Stimulated activated CD4-positive, alpha-beta T cell treated with anti-CD3 and anti-CD28 coated beads, Interleukin-4, amount 100 ng/mL, for 1 hour (primary cell): ENCODE measurements at places on chromosomes 11 and 22.

- DNase-seq, result no peak
These were observed 149.1 kb upstream of the SOX6 start for GRCh38 chr11:16505481-16505880.

GRCh38 chr22:37501610-37502341 is 15.6 kb upstream of the MFNG start:
- DNase-seq, result no peak

GRCh38 chr11:22459048-22459447 is 120.9 kb downstream of the SLC17A6 start:
- DNase-seq, result no peak

DNA sequence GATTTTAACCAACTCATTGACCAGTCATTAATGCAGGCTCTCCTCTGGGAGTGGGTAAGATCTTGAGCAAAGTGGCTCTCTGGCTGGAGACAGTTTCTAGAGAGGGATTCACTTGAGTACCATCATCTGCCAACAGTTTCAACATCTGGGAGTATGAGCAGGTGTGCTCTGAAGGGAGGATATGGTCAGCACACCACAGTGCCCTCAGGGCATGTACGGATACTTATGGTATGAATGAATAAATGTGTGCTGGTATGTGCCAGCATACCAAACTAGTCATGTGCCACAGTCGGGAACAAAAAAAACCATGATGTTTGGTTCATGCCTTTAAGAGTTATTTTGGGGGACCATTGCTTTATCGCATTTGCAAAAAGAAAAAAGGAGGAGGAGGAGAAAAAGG is 1197.5 kb upstream of the TENM4 start:
- DNase-seq, result no peak

GRCh38 chr22:44701187-44701790 is 715 bp upstream of the PRR5 start:
- DNase-seq, result no peak

DNA sequence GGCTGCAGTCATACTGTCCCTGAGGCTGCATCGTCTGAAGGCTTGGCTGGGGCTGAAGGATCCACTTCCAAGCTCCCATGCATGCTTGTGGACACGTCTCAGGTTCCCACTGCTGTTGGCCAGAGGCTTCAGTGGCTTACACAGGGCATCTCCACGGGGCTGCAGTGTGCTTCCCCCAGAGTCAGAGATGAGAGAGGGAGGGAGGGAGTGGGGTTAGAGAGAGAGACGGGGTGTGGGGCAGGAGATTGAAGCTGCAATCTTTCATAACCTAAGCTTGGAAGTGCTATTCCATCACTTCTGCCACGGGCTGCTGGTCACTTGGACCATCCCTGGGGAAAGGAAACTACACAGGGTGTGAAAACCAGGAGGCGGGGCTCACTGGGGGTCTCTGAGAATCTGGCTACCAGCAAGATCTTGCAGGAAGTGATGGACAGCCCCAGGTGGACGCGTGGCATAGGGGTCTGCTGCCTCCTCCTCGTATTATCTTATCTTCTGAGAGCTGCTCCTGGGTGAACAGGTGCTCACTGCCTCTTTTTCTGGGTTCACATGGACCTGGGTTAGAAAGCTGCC is 63.0 kb upstream of the MYEOV start:
- no peak for DNase-seq

- DNase-seq, result no peak
These were observed 96.5 kb downstream of the NXPE2 start for GRCh38 chr11:114774599-114775361.

GRCh38 chr11:126485986-126486635 is 130.6 kb downstream of the ST3GAL4 start:
- no peak for DNase-seq

DNA sequence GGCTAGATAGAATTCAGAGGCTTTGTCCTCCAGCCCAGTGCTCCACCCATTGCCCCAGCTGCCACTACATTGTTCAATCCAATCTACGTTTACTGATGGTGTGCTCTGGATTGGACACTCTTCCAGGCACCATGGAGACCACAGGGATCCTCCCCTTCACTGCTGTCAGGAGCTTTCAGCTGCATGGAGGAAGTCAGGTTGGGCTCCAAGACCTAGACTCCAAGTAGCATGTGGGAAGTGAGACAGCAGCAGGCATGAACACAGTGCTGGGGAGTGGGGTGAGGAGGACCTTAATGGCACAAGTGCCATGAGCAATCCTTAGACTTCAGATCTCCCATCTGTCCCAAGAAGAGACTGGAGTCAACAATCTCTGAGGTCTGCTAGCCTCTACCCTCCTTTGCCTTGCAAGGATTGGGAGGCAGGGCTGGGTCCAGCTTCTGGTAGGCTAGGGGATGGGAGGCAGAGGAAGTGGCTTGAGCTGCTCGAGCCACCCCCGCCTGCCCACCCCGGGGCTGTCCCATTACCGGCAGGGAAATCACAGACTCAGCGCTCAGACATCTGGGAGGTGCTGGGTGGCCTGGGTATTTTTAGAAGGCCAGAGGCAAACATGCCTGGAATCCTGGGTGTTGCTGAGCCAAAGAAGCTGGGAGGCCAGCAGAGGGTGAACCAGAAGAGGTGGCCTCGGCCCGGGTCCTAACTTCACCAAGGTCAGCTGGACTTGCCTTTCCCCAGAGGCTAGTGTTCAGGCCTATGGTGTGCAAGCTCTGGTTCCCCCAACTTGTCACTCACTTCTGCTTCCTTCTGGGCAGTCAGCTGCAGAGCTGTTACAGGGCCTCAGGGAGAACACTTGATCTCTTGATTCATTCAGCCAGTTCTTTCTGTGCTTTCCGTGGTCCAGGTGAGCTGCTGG is 15.2 kb upstream of the FCHSD2 start:
- no peak for DNase-seq

DNA sequence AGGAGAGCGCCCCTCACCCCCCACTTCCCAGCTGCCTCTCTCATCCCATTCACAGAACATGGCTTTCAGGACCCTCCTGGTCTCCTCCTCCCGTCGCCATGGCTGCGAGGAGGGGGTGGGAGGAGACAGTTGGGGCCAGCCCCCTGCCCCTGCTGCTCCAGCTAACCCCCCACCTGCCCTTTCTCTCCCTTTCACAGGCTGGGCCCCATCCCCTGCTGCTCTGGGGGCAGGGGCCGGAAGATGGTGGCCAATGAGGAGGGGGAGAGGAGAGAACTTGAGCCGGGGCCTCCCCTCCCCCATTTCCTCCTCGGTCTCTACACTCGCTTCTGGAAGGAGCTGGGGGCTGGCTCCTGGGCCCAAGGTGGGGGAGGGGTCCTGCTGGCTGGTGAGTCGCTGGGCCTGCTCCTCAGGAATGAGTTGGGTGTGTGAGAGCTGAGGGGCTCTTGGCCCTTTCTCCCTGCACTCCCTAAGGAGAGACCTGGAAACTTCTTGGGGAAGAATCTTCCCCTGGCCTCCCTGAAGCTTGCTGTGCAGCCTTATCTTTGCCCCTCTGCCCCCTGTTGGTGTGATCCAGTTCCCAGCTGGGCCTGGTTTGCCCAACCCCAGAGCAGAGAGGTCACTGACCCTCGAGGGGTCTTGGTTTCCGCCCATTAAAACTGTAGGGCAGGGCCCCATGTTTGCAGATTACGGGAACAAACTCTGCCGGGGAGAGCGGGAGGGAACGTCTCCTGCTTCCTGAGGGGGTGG is 10.2 kb downstream of the YPEL4 start:
- no peak for DNase-seq

GRCh38 chr22:47854251-47854650 is 1091.8 kb downstream of the TBC1D22A start:
- DNase-seq, result no peak

GRCh38 chr11:46438211-46438610 is 46.6 kb upstream of the CHRM4 start:
- DNase-seq, result no peak

- no peak for DNase-seq
These were observed 455.1 kb upstream of the ARHGAP42 start for GRCh38 chr11:100232006-100232405.

- no peak for DNase-seq
These were observed 16.0 kb downstream of the SLC35F2 start for GRCh38 chr11:107842412-107843100.

GRCh38 chr11:106828976-106829375 is 189.3 kb downstream of the GUCY1A2 start:
- no peak for DNase-seq

DNA sequence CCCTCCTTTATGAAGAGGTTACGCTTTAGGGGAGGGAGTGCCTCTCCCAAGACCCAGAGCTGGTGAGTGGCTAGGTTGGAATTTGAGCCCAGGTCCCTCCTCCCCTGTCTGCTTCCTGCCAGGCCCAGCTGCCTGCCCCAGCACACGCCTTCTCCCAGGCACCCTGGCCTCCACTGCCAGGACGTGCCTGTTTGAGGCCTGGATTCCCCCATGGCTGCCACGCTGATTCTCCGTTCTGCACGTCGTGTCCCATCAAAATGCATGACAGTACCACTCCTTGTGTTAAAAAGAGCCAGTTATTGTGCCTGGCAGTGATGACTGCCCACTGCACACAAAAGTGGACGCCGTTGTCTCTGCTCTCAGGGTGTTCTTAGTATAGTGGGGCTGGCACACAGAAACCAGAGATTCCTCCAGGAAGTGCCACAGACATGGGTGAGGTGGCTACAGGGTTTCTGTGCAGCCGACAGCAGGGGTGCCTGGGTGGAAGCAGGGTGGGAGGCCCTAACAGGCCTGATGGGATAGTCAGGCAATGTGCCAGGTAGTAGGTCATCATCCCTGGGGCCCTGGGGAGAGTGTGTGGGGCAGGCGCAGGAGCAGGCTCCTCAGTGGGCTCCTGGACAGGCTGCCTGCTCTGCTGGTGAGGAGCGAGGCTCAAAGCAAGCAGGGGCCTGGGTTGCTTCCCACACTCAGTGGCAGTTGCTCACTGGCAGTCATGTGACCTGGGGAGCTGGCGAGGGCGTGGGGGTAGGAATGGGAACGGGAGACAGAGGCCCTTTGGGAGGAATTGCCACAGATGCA is 24.2 kb downstream of the MED15 start:
- DNase-seq, result no peak

- DNase-seq, result no peak
These were observed 13.3 kb downstream of the CREB3L1 start for GRCh38 chr11:46290598-46291309.

GRCh38 chr22:27667121-27667843 is 134.3 kb downstream of the MN1 start:
- DNase-seq, result no peak

GRCh38 chr11:92845390-92845789 is 124.1 kb upstream of the MTNR1B start:
- DNase-seq, result no peak

DNA sequence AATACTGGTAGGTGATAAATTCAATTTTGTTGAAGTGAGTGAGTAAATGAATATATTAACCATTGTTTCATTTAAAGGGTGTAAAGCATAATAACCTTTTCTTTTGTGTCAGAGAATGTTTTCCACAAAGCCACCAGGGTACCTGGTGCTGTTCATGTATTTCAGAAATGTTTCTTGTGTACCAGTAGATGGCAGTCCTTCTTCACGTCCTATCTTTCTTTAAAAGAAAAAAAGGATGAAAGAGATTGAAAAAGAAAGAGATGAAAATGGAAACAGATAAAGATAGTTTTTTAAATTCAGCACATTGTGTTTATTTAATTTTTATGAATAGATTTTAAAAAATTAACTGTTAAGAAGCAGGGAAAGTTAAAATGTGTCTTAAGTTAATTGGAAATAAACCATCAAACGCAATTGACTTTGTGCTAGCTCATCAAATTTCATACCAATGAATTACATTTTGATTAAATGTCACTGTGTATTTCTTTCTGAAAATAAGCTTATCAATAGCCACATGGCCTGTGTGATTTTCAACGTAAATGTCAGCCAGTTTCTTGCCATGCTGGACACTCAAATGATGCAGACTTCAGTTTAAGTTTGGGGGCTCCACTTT is 65.5 kb upstream of the CHORDC1 start:
- no peak for DNase-seq

- no peak for DNase-seq
These were observed 475.1 kb upstream of the CNTN5 start for GRCh38 chr11:98545544-98546175.

GRCh38 chr11:117735350-117735977 is 61.6 kb downstream of the DSCAML1 start:
- no peak for DNase-seq

DNA sequence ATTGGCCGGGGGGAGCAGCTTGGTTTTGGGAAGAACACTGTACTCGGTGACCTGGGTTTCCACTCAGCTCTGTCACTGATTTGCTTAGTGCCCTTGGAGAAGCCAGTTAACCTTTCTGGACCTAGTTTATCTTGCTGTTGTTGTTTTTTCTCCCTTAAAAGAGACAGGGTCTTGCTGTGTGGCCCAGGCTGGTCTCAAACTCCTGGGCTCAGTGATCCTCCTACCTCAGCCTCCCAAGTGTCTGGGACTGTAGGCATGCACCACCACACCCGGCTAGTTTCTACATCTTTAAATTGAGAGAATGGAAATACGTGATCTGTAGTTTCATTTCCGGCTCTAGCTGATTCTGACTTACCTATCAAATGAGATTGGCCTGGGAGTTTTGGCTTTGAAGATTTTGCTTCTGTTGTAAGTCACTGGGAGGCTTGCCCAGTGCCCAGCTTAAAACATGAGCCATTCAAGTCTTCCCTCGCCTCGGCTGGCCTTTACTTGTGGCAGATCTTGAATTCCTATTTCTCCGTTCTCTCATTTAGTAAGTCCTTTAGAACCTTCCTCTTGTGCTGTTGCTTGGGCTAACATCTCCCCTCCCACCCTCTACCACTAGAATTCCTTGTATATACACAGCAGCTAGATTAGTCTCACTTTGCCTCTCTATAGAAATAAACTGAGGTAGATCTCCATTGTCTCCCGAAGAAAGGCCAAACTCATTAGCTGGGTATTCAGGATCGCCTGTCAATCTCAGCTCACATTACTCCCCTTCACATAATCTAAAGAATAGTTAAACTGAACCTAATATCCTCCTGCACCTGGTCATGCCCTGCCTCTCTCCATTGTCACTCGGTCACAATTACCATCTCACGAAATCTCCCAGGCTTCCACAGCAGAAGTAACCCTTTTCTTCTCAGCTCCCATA is 87.7 kb upstream of the SLC25A18 start:
- DNase-seq, result no peak

DNA sequence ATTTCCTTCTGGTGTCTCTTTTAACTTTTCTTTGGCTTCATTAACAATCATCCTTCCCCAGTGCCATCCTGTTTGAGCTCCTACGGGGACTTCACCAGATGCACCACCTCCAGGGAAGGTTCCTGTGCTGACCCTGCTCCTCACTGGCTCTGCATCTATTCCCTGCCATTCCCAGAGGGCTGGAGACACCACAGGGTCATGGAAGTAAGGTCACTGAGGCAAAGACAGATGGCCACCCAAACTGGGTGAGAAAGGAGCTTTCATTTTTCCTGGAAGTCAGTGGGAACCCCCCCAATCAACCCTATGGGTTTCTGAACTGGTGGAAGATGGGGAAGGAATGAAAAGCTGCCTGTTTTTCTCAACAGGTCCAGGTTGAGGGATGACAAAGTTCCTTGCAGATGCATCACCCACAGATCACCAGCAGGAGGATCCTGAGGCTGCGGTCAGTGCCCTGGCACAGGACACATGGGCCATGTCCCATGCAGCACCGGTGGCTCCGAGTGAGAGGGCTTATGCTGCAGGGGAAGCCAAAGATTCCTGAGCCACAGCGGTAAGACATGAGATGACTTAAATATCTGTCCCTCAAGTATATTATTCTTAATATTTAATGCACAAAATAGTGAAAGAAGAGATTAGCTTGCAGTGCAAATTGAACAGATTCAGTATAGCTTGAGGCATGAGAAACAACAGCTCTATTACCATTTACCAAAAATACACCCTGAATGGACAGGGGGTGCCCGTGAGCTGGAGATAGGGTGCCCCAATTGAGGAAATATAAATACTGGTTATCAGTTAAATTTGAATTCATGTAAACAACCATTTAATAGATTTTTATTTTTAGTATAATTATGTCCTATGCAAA is 73.0 kb upstream of the VPREB1 start:
- DNase-seq, result no peak

- DNase-seq, result no peak
These were observed 57.0 kb downstream of the MYH9 start for GRCh38 chr22:36330655-36331305.
